Ureter (tissue), 1 donor: ENCODE measurements at places on chromosomes 7 and 10.

DNA sequence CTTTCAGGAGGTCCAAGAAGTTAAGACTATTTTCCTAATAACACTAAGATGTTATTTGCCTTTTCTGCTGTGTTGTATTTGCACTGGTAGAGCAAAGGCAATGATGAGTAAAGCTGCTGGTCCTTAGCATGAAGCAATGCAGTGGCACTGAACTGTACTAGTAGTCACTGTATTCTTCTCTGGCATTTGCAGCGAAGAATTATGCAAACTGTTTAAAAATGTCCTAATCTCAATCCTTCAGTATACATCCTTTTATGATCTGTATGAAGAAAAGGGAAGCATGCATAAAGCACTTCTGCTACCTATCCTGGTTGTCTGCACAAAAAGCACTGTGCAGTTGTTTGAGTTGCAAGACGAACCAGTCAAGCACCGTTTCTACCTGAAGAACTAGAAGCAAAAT, 20.4 kb downstream of the IGF2BP3 start:
- no peak for DNase-seq

- no peak for DNase-seq
Observed at GRCh38 chr7:157840914-157841772, 504.3 kb downstream of the DNAJB6 start.

DNA sequence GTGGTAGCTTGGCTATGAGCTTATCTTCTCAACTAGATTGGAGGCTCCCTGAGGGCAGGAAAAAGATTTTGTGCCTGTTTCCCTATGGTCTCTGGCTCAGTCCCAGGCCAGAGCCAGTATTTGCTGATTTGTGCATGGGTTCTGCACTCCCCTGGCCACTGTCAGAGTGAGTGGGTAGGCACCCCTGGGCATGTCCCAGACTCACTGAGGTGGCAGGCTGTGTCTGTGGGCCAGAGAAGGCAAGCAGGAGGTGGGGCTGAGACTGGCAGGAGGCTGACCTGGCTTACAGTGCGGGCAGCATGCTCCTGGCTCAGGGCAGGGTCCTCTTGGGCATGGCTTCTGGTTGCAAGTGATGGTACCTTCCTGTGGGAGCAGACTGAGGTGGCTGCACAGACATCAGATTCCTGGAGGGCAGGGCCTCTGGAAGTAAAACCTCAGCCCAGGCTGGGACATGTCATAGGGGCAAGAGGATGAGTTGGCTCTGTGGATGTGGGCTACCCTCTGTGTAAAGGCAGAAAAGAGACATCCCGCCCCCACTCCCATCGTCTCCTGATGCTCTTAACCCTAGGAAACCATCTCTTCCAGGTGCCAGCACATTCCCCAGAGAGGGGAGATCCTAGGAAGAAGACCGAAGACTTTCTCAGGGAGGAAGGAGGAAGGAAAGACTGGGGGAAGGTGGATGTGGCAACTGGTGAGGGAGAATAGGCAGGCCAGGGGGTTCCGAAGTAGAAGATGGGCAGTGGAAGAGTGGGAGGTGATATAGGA, 4.3 kb downstream of the KCP start:
- DNase-seq: no peak

- no peak for DNase-seq
Observed at GRCh38 chr7:131293018-131293417, 34.7 kb upstream of the MKLN1 start.
